ENCODE measurements at places on chromosomes 1 and 21. TPM values are rescaled to one million over a fixed set of nuclear protein-coding genes. Genes with fewer than 3 reads are reported as not detected.

DNA sequence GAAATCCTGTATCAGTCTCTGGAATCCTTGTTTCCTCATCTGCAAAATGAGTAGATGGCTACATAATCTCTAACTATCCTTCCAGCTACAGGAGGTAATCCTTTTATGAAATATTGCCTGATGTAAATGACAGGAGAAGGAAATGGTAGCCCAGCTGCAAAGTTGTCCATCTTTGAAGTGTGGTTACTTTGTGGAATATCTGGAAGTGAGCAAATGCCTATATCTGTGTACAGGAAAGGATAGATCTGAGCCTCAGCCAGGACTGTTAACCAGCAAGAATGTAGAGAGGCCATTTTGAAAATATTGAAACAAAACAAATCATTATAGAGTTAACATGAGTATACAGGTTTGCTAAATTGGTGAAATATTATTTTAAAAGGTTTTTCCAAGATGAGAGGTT is 74.8 kb upstream of the BMP8A start:
- no peak for ATAC-seq

- ATAC-seq: no peak
These were observed 30.7 kb upstream of the RRP15 start for GRCh38 chr1:218254296-218254946.

DNA sequence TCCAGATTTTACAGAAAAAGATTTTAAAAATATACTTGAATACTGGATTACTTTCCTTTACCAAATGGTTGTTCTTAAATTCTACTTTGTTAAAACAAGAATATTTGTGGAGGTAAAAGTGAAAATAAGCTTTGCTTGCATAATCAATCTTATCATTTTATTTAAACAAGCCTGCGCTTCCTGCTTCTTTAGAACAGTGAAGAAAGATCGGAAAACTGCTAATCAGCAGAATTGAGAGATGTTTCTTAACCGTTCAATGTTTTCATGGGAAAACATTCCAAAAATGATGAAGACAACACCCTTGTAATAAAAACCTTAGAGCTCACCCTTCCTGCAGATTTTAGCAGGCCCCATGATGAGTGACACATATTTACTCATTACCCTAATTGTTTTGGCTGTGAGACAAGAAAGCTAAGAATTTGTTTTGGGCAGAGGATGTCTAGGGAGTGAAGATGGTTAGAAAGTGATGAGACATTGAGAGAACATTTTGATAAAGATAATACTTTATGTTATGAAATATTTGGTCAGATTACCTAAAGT is 72.6 kb downstream of the TPR start:
- ATAC-seq: no peak

DNA sequence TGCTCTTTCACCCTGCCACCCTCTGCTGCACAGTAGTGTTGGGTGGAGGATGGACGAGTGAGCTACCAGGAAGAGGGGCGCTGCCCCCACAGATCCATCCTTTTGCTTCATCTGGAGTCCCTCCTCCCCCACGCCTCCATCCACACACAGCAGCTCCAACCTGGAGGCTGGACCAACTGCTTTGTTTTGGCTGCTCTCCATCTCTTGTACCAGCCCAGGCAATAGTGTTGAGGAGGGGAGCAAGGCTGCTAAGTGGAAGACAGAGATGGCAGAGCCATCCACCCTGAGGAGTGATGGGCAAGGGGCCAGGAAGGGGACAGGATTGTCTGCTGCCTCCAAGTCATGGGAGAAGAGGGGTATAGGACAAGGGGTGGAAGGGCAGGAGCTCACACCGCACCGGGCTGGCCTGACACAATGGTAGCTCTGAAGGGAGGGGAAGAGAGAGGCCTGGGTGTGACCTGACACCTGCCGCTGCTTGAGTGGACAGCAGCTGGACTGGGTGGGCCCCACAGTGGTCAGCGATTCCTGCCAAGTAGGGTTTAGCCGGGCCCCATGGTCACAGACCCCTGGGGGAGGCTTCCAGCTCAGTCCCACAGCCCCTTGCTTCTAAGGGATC is 8.5 kb downstream of the CHRNB2 start:
- no peak for ATAC-seq

GRCh38 chr1:90074137-90074536 is 79.2 kb downstream of the ZNF326 start:
- ATAC-seq: no peak

DNA sequence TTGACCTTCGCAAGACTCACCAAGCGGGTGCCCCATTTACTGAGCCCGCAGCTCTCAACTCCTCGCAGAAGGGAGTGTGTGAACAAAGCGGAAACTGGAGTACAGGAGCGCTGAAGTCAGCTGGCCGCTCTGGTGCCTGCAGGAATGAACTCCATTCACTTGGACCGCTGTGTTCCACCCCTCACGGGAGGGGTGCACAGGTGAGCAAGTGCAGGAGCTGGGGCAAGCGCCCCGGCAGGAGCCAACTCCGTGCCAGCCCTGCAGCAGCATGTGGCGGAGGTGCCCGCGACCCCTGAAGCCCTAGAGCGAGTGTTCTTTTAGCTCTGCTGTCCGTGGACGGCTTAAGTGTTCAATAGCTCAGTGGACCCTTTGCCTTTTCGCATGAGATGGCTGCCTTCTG is 471.6 kb upstream of the ADGRL4 start:
- ATAC-seq: no peak

GRCh38 chr1:23394181-23394580 is 24.5 kb upstream of the ZNF436 start:
- ATAC-seq: no peak

DNA sequence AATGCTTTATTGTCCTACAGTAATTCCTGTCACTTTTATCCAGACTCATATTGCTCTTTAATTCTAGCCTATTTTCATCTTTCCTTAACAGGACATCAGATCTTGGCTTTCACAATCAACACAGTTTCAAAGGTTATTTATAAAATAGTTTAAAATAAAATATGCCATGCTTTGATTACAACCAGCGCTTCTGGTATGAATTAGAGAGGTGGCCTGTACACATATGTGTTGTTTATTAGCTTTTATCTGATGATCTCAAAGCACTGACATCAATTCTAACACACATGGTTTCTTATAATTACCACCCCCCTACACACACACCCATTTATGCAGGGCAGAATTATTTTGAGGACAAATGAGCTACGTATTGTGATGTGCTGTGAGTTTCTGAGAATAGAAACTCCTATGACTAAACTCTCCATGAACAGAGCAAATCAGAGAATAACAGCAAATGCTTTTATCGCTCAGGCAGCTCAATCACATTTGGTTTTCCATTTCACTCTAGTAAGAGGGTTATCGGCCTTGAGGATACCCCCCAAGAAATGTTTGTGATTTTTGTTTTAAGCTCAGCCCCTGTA is 18.0 kb downstream of the CD247 start:
- peak; percentile 70 for ATAC-seq

DNA sequence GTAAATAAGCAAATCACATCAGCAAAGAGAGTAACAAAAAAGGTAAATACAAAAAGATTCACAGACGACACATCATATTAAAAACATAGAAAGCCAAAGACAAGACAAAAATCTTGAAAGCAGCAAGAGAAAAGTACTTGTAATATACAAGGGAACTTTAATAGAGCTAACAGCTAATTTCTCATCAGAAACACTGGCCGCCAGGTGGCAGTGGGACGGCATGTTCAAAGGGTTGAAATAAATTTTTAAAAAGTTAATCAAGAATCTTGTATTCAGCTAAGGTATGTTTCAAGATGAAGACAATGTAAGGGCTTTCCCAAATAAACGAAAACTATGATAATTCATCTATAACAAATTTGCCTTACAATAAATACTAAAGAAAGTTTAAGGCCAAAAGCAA is 358.1 kb downstream of the LRRIQ3 start:
- ATAC-seq: no peak

DNA sequence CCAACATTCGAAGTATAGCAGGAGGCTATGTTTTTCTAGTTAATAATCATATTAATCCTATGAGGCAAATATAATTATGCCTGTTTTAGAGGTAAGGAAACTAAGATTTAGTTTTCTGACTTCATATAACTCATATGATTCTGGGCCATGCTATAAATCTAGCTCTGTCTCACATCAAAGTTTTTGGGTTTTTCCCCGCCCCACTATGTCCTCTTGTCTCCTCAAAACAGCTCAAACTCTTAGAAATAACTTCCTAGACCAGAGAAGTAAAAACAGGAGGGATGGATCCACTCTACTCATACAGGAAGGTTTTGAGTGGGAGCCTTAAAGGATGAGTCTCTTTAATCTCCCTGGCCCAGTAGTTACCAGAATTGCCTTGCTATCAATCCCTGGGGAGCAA is 256.4 kb upstream of the FGGY start:
- ATAC-seq: no peak

GRCh38 chr1:6521536-6521935 is 30.1 kb upstream of the PLEKHG5 start:
- no peak for ATAC-seq

GRCh38 chr1:238306411-238306810 is 415.7 kb upstream of the ZP4 start:
- ATAC-seq: no peak

GRCh38 chr1:39490596-39491145 is 765 bp upstream of the BMP8A start:
- peak; percentile 16 for ATAC-seq

GRCh38 chr1:157313240-157313807 is 175.1 kb upstream of the ETV3 start:
- ATAC-seq: no peak

GRCh38 chr1:170536924-170537551 is 5.1 kb downstream of the GORAB start:
- ATAC-seq: no peak

- no peak for ATAC-seq
These were observed 159.8 kb downstream of the GRIK3 start for GRCh38 chr1:36874271-36875060.

GRCh38 chr1:244286341-244286740 is 165.4 kb downstream of the ADSS2 start:
- no peak for ATAC-seq

DNA sequence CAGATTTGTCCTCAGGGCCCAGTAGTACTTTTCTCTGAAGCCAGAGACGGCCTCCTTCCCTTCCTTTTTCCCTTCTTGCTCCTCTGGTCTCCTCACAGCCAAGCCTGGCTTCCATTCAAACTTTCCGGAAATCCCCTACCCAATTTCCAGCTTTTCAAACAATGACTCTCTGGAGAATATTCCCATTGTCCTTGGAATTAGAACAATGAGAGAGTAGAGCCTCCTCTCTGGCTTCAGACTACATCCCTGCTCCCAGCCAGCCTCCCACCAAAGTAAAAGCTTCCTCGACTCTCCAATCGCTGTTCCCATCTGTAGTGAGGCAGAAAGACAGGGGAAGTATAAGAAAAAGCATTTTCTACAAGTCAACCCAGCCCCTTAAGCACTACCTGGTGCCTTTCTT is 77.7 kb upstream of the SOX13 start:
- ATAC-seq: no peak

GRCh38 chr21:38159355-38159754 is 97.4 kb upstream of the KCNJ15 start:
- peak; percentile 45 for ATAC-seq

DNA sequence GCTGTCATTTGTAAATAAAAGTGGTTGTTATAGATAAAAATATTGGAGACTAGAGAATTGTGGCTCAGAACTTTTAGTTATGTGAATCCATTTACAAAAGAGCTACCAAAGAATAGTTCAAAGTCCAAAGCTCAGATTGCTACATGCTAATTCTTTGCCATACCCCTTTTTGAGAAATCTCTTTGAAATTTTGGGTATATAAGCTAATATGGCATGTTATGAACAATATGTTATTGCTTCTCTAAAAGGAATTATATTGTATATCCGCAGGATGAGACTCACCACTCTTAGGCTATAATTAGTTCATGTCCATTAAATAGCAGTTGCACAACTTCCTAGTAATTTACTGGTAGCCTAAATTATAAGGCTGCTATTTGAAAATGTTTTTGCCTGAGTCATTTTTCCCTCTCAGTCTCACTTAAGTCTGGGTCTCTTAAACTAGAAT is 178.0 kb downstream of the ZNF281 start:
- ATAC-seq: no peak

DNA sequence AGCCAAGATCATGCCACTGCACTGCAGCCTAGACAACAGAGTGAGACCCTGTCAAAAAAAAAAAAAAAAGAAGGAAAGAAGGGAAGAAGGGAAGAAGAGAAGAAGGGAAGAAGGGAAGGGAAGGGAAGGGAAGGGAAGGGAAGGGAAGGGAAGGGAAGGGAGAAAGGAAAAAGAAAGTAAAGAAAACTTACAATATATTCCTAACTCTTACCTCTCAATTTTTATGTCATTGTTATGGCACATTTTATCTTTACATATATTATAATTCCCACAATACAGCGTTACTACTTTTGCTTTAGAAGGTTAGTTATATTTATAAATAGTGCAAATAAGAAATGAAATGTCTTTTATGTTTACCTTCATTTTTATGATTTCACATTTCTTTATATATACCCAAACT is 358.7 kb downstream of the HHIPL2 start:
- ATAC-seq: no peak

DNA sequence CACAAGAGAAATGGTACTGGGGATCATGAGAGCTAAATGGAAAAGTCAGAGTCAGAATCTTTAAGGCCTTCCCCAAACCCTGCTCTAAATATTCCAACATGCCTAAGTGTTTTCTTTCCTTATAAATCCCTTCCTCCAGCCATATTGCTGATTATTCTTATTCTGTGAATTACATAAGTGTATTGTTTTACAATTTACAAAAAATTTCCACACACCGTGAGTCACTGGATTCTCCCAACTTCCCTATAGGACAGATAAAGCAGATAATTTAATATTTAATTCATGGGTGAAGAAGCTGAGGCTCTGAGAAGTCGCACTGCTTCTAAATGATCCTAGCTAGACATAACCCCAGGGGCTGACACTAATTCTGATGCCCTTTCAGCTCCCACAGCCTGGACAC is 243.3 kb upstream of the JUN start:
- ATAC-seq: no peak

- peak; percentile 67 for ATAC-seq
These were observed 80.3 kb downstream of the RNF220 start for GRCh38 chr1:44485229-44485933.

- no peak for ATAC-seq
These were observed 85.3 kb downstream of the C1orf21 start for GRCh38 chr1:184472136-184472535.

HORMAD1 gene
- not detected for total RNA-seq

ATP13A2 gene
- 24.2 TPM for total RNA-seq

HAO2 gene
- total RNA-seq: not detected

STYXL2 gene
- total RNA-seq: not detected

TMEM52 gene
- 2.0 TPM for total RNA-seq

PADI3 gene
- total RNA-seq: not detected

ABCG1 gene
- total RNA-seq: 3.1 TPM

SPRR1A gene
- not detected for total RNA-seq

HMGCS2 gene
- total RNA-seq: not detected

CHD5 gene
- total RNA-seq: 0.43 TPM

ZYG11B gene
- 10.0 TPM for total RNA-seq

FAM72B gene
- total RNA-seq: 18.6 TPM

PTPRF gene
- 30.7 TPM for total RNA-seq

TMPRSS2 gene
- not detected for total RNA-seq
